ENCODE measurements at places on chromosomes 6 and 20.

DNA sequence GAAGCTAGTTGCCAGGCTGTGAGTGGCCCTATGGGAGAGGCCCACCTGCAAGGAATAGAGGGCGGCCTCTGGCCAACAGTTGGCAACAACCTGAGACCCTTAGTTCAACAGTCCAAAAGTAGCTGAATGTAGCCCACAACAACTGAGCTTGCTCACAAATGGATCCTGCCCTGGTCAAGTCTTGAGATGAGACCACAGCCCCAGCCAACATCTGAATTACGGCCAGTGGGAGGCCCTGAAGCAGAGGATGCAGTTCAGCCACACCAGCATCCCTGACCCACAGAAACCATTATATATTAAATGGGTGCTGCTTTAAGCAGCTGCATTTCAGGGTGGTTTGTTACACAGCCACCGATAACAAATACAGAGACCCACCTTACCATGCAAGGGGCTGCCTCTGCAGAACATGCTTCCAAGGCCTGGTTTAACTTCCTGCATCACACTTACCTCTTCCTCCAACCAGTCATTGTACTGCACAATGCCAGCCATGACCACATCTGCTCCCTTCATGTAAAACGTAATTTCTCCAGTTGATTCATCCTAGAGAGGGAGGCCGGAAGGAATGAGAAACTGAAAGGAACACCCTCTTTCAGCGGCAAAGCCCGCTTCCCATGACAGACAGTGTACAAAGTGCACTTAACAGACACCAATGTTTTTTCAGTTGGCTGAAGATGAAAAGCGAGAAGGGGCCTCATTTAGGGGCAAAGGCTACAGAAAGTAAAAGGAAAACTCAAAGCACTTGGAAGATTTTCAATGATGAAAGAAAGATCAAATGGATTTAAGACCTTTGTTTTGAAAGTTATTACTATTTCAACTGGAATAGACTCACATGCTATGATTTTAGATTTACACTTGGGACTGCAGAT is 86.2 kb upstream of the NFATC2 start:
- H3K36me3 ChIP-seq: no peaks in the 10 kb centered on the region
- H3K27ac ChIP-seq: no peak overlapping the region
- H3K27me3 ChIP-seq: no peaks in the 10 kb centered on the region
- no peak overlapping the region for H3K4me3 ChIP-seq

GRCh38 chr6:109978174-109979032 is at the start of gene GPR6:
TSS of gene GPR6 (plus strand) at chr6:109978311. CDS start at chr6:109979113, 802 bp downstream.
- no peak within 1 kb of the TSS for H3K4me3 ChIP-seq
- no peaks in the 10 kb centered on the region for H3K4me1 ChIP-seq
- H3K27me3 ChIP-seq: peaks cover 47% of the 10 kb centered on the region
- H3K27ac ChIP-seq: no peak within 1 kb of the TSS
- peak; percentile 56 for DNase-seq

- DNase-seq: no peak
- no peak overlapping the region for H3K4me3 ChIP-seq
- H3K27me3 ChIP-seq: no peaks in the 10 kb centered on the region
- H3K4me1 ChIP-seq: no peaks in the 10 kb centered on the region
- H3K36me3 ChIP-seq: no peaks in the 10 kb centered on the region
- H3K27ac ChIP-seq: peak overlapping the region; percentile 17
Measured at GRCh38 chr6:112286010-112286409, 31.6 kb upstream of the LAMA4 start.

GRCh38 chr6:22020299-22021003 is 276.4 kb downstream of the PRL start:
- no peak overlapping the region for H3K4me3 ChIP-seq
- H3K4me1 ChIP-seq: no peaks in the 10 kb centered on the region
- H3K27me3 ChIP-seq: no peaks in the 10 kb centered on the region
- DNase-seq: no peak

- no peaks in the 10 kb centered on the region for H3K4me1 ChIP-seq
- no peaks in the 10 kb centered on the region for H3K36me3 ChIP-seq
- H3K4me3 ChIP-seq: no peak overlapping the region
- no peak for DNase-seq
Measured at GRCh38 chr20:36399969-36400545, 93.9 kb downstream of the DLGAP4 start.

GRCh38 chr20:37565134-37565811 is 37.6 kb upstream of the BLCAP start:
- H3K27me3 ChIP-seq: peaks cover 84% of the 10 kb centered on the region
- H3K27ac ChIP-seq: no peak overlapping the region
- H3K36me3 ChIP-seq: no peaks in the 10 kb centered on the region
- H3K4me1 ChIP-seq: peaks cover 6% of the 10 kb centered on the region
- H3K4me3 ChIP-seq: no peak overlapping the region
- no peak for DNase-seq

GRCh38 chr6:153698001-153698400 is 341.0 kb upstream of the OPRM1 start:
- no peaks in the 10 kb centered on the region for H3K27me3 ChIP-seq
- H3K4me1 ChIP-seq: no peaks in the 10 kb centered on the region
- no peak for DNase-seq
- H3K4me3 ChIP-seq: no peak overlapping the region

GRCh38 chr6:84718038-84718955 is 46.1 kb downstream of the TBX18 start:
- no peak overlapping the region for H3K4me3 ChIP-seq
- H3K4me1 ChIP-seq: no peaks in the 10 kb centered on the region
- no peak for DNase-seq

DNA sequence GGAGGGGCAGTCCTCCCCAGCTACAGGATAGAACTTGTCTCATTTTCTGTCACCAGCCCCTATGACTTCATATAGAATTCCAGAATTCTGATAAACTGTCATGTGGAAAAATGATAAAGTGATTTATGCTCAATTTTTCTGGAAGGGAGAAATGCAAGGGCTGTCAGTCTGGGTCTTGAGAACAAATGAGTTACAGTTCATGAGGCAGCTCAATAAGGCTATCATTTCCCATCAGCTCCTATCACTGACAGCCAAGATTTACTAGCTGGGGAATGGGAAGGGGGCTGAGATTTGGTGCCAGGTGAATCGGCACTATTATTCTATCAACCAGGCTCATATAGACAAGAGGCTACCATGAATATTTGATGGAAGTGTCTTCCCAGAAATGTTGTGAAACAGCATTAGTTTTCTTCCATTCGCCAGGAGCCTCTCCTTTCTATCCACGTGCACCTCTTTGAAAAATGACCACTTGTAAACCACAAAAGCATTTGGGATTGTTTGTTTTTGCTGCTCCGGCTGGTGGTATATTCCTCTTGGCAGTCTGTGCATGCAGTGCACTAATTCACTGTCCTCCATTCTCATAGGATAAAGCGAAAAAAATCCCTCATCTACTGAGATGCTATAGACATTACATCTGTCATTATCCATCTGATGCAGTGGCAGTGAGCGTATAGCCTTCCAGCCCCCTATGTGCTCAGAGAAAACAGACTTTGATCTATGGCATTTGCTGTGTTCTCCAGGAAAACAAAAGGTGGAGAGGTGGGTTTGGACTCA is 528.7 kb upstream of the RNF217 start:
- no peaks in the 10 kb centered on the region for H3K36me3 ChIP-seq
- no peak overlapping the region for H3K4me3 ChIP-seq
- no peak for DNase-seq
- H3K4me1 ChIP-seq: no peaks in the 10 kb centered on the region
- H3K27ac ChIP-seq: no peak overlapping the region

DNA sequence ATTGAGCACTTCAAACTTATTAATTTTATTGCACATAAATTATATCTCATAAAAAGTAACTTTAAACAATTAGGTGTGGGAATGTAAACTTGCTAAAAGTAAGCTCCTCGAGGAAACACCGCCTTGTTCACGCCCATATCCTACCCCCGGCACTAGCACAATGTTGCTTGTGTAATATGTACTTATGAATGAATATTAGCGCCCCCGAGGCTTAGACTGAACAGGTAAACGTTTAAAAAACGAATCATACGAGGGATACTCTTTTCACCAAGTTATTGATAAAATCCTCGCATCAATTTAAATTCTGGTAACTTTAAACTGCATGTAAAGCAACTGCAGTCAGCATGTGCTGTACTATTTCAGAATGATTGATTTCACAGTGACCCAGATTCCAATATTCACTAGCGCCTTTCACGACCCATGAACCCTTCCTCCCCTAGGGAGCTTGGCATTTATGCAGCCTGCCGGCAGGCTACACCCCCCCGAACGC is 637 bp downstream of the TFB1M start:
- no peaks in the 10 kb centered on the region for H3K27me3 ChIP-seq
- peak overlapping the region; percentile 84 for H3K27ac ChIP-seq
- H3K4me1 ChIP-seq: peaks cover 28% of the 10 kb centered on the region
- peak overlapping the region; percentile 61 for H3K4me3 ChIP-seq

Data from heart right ventricle (tissue), 16 donors.